Left lung (tissue), 14 donors: ENCODE measurements at places on chromosomes 16 and 17. TPM values are rescaled to one million over a fixed set of nuclear protein-coding genes. Genes with fewer than 3 reads are reported as not detected.
A peak's percentile ranks its signal among the peaks of the same experiment; 100 is the strongest.

DNA sequence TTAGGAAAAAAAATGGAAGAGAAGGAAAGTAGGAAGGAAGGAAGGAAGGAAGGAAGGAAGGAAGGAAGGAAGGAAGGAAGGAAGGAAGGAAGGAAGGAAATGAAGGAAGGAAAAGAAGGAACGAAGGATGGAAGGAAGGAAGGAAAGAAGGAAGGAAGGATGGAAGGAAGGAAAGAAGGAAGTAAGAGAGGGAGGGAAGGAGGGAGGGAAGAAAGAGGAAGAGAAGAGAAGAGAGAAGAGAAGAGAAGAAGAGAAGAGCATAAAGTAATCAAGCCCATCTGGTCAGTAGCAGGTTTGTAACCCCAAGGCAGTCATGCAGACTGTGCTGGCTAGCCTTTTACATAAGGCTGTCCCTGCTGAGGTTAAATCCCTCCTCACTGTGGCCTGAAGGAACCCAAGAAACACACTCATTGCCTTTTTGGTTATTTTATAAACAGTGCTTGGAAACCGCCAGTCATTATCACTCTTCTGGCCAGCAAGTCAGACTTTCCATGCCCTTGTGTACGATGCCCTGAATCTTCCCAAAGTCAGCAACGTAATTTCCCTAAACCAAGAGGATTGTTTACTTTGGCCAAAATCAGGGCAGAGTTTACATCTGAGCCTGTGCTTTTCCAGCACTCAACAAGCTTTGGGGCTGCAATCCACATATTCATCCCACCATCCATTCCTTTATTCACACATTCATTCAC, 409.6 kb upstream of the MAF start:
- no peaks in the 10 kb centered on the region for H3K27me3 ChIP-seq
- no peak overlapping the region for H3K27ac ChIP-seq
- peaks cover 3% of the 10 kb centered on the region for H3K4me1 ChIP-seq
- DNase-seq, result no peak

CA4 gene
- polyA plus RNA-seq, result 52.0 TPM

MARVELD3 gene
- polyA plus RNA-seq, result 7.9 TPM

HSD17B1 gene
- 4.4 TPM for polyA plus RNA-seq

DNA sequence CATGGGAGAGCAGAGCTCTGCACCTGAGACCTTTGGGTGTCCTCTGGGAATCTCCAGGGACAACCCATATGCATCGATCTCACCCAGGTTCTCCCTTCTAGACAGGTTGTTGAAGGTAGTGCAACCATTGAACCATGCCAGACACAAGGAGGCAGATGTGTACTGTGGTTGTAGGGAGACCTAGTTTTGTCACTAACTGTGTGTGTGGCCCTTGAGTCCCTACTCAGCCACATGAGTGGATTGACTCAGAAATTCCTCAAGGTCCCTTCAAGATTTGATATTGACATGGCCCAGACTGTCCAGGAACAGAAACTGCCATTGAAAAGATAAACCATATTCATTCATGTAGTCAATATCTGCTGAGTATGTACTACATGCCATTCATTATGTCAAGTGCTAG, 396.4 kb upstream of the CCL2 start:
- DNase-seq, result no peak
- H3K27me3 ChIP-seq, result no peaks in the 10 kb centered on the region
- no peaks in the 10 kb centered on the region for H3K36me3 ChIP-seq
- no peak overlapping the region for H3K27ac ChIP-seq
- H3K4me3 ChIP-seq, result no peak overlapping the region

TEKT1 gene
- polyA plus RNA-seq, result 6.6 TPM

SPNS2 gene
- polyA plus RNA-seq, result 24.2 TPM

GRCh38 chr17:31310886-31311285, 3.0 kb downstream of the EVI2B start:
- peak overlapping the region; percentile 95 for H3K27ac ChIP-seq
- no peaks in the 10 kb centered on the region for H3K36me3 ChIP-seq
- no peak for DNase-seq
- peaks cover 39% of the 10 kb centered on the region for H3K4me1 ChIP-seq
